H1 (cell line): ENCODE measurements at places on chromosomes 1 and 21.
A peak's percentile ranks its signal among the peaks of the same experiment; 100 is the strongest.

DNA sequence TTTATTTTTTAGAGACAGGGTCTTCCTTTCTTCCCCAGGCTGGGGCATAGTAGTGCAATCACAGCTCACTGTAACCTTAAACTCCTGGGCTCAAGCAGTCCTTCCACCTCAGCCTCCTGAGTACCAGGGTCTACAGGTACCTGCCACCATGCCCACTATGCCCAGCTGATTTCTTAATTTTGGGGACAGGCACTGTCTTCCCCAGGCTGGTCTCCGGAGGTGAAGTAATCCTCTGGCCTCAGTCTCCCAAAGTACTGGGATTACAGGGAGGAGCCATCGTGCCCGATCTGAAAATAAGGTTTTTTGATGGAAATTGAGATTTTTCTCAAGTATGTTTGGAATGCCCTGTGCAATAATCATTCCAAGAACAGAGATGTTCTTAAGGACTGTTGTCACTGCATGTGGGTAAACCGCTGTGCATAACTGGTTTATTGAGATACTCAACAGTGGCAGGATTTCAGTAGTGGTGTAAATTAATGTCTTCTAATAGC is 934 bp upstream of the MSH4 start:
- no peaks in the 10 kb centered on the region for H3K27me3 ChIP-seq
- H3K27ac ChIP-seq, result no peak overlapping the region
- no peaks in the 10 kb centered on the region for H3K4me1 ChIP-seq

GRCh38 chr1:224170748-224171478 is 12.1 kb upstream of the DEGS1 start:
- no peaks in the 10 kb centered on the region for H3K36me3 ChIP-seq
- H3K4me3 ChIP-seq, result no peak overlapping the region
- no peak for DNase-seq
- H3K4me1 ChIP-seq, result peaks cover 12% of the 10 kb centered on the region
- H3K27ac ChIP-seq, result no peak overlapping the region

- H3K27ac ChIP-seq, result no peak overlapping the region
- no peaks in the 10 kb centered on the region for H3K36me3 ChIP-seq
- DNase-seq, result no peak
- no peak overlapping the region for H3K4me3 ChIP-seq
- H3K4me1 ChIP-seq, result no peaks in the 10 kb centered on the region
- no peaks in the 10 kb centered on the region for H3K27me3 ChIP-seq
These were observed 3.0 kb upstream of the ADCY10 start for GRCh38 chr1:167916766-167917511.

DNA sequence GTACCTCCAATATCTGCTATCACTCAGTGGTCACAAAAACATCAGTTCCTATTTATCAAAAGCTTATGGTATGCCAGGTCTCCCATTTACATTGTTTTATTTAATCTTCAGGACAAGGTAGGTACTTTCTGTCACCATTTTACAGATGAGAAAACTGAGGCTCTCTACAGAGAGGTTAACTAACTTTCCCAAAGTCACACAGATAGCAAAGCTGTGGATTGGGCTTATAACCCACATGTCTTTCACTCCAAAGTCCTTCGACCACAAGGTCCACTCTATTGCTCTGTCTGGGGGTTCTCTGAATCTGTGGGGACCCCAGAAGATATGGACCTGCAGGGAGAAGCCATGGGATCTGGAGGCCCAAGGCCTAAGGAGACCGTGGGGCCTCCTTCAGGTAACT is 26.6 kb upstream of the EPS8L3 start:
- no peak overlapping the region for H3K4me3 ChIP-seq
- no peak for DNase-seq
- H3K4me1 ChIP-seq, result peaks cover 6% of the 10 kb centered on the region
- peaks cover 3% of the 10 kb centered on the region; the same call in 1 of the 2 replicates for H3K27me3 ChIP-seq
- no peaks in the 10 kb centered on the region for H3K36me3 ChIP-seq

- H3K27me3 ChIP-seq, result no peaks in the 10 kb centered on the region
- H3K4me1 ChIP-seq, result no peaks in the 10 kb centered on the region
- H3K27ac ChIP-seq, result no peak overlapping the region
- H3K36me3 ChIP-seq, result no peaks in the 10 kb centered on the region
These were observed 43.2 kb downstream of the C1orf198 start for GRCh38 chr1:230824919-230825721.

GRCh38 chr1:157992833-157993146 is 655 bp upstream of the KIRREL1 start:
- peak overlapping the region; percentile 87 for H3K4me3 ChIP-seq
- no peak for DNase-seq
- H3K27me3 ChIP-seq, result no peaks in the 10 kb centered on the region
- peaks cover 22% of the 10 kb centered on the region for H3K4me1 ChIP-seq
- H3K27ac ChIP-seq, result no peak overlapping the region

- no peak overlapping the region for H3K4me3 ChIP-seq
- no peaks in the 10 kb centered on the region for H3K4me1 ChIP-seq
- H3K36me3 ChIP-seq, result peaks cover 26% of the 10 kb centered on the region
- DNase-seq, result no peak
- H3K27me3 ChIP-seq, result no peaks in the 10 kb centered on the region
These were observed 9.7 kb downstream of the SFT2D2 start for GRCh38 chr1:168235548-168235885.

GRCh38 chr1:155591770-155592169 is 18.2 kb upstream of the MSTO1 start:
- H3K27me3 ChIP-seq, result no peaks in the 10 kb centered on the region
- DNase-seq, result no peak
- H3K4me1 ChIP-seq, result no peaks in the 10 kb centered on the region
- H3K4me3 ChIP-seq, result no peak overlapping the region
- no peak overlapping the region for H3K27ac ChIP-seq
- no peaks in the 10 kb centered on the region for H3K36me3 ChIP-seq
